ENCODE measurements at places on chromosomes 5 and 9. TPM values are rescaled to one million over a fixed set of nuclear protein-coding genes. Genes with fewer than 3 reads are reported as not detected.

Gene LRRC70
- 0.07 TPM for total RNA-seq

Gene ALAD
- 5.1 TPM for total RNA-seq

Gene C9orf43
- 0.35 TPM for total RNA-seq

Gene DNM1
- 1.5 TPM for total RNA-seq

Gene S1PR3
- 0.70 TPM for total RNA-seq

Gene PCDHGB4
- 2.2 TPM for total RNA-seq

Gene PCDHA3
- total RNA-seq, result not detected

Gene SLC36A3
- not detected for total RNA-seq

Gene SH3PXD2B
- total RNA-seq, result 16.8 TPM

Gene TAF1L
- not detected for total RNA-seq

Gene IRX4
- 23.0 TPM for total RNA-seq

Gene ARL14EPL
- not detected for total RNA-seq

Gene EIF4E1B
- not detected for total RNA-seq

Gene IL13
- not detected for total RNA-seq

Gene SPZ1
- total RNA-seq, result not detected

Gene LCN1
- not detected for total RNA-seq

Gene MORN5
- total RNA-seq, result not detected

Gene PCDHA9
- not detected for total RNA-seq

Gene SPATA31D4
- not detected for total RNA-seq

Gene ANKDD1B
- not detected for total RNA-seq

Gene TMEM174
- not detected for total RNA-seq

Gene GFI1B
- not detected for total RNA-seq

Gene GLRX
- 36.9 TPM for total RNA-seq

Gene SLC36A2
- total RNA-seq, result not detected

Gene PCDHGA3
- total RNA-seq, result 0.14 TPM

Gene LCN9
- not detected for total RNA-seq

Gene PCDHGA2
- 0.42 TPM for total RNA-seq

Gene CBY3
- not detected for total RNA-seq

Gene DDX4
- total RNA-seq, result not detected

Gene RMRP
- total RNA-seq, result 7,542 TPM

Gene TBC1D9B
- total RNA-seq, result 47.8 TPM

Gene CEMIP2
- total RNA-seq, result 30.8 TPM

Gene PCDHGB7
- 4.1 TPM for total RNA-seq

Gene SV2C
- total RNA-seq, result 0.14 TPM

Gene ADGRD2
- total RNA-seq, result not detected

Gene GLRA1
- not detected for total RNA-seq

Gene SPINK1
- total RNA-seq, result not detected

Gene CD72
- total RNA-seq, result 0.56 TPM

Gene SLC46A2
- not detected for total RNA-seq

Measured in airway epithelial cell (primary cell).